ENCODE measurements at places on chromosomes 3 and 15.

- no peak for DNase-seq
- peaks cover 61% of the 10 kb centered on the region for H3K4me1 ChIP-seq
- H3K36me3 ChIP-seq, result no peaks in the 10 kb centered on the region
- H3K4me3 ChIP-seq, result no peak overlapping the region
- peak overlapping the region; percentile 96 for H3K27ac ChIP-seq
- H3K27me3 ChIP-seq, result no peaks in the 10 kb centered on the region
These were observed 133.3 kb downstream of the MYLK start for GRCh38 chr3:123750659-123751420.

DNA sequence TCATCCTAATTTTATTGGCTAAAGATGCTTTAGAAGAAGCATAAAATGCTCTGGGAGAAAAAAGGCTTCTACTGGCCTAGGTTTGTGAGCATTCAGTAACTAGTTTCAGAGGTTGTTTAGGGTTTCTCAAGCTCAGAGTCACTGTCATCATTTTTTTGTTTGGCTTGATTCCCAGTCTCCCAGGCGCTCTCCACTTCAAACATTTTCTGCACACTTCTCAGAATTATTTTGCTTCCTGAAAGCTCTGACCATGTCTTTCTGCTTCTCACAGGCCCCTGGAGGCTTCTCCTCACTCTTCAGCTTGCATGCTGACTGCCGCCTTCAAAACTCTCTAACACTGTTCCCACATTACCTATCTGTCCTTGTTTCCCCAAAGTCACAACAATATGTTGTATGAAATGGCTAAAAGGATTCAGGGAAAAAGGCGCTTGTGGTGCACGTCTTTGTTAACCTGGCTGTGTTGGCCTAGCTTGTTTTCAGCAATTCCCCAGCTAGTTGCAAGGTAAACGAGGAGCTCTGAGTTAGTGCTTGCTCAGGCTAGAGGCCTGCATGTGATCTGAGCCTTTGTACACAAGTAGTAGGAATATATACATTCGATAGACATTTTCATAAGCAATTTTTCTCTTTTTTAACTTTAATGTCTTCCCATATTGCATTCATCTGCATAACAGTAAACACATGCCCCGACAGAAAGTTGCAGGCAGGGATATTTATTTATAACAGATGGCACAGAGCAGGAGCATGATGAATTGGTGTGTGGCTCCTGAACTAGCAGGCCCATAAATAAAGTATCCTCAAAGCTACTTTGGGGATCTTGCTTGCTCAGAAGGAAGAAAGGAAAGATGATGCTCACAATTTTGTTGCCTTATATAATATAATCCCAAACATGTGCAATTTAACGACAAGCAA is 129.2 kb upstream of the DPH6 start:
- DNase-seq, result no peak
- no peak overlapping the region for H3K27ac ChIP-seq
- no peak overlapping the region for H3K4me3 ChIP-seq

- H3K27ac ChIP-seq, result no peak overlapping the region
- no peak overlapping the region for H3K4me3 ChIP-seq
- H3K27me3 ChIP-seq, result no peaks in the 10 kb centered on the region
- no peak for DNase-seq
- H3K36me3 ChIP-seq, result no peaks in the 10 kb centered on the region
- no peaks in the 10 kb centered on the region for H3K4me1 ChIP-seq
These were observed 16.5 kb downstream of the SLC12A1 start for GRCh38 chr15:48222627-48223026.

GRCh38 chr15:31293655-31294054 is 33.0 kb upstream of the KLF13 start:
- no peaks in the 10 kb centered on the region for H3K36me3 ChIP-seq
- H3K27ac ChIP-seq, result no peak overlapping the region
- H3K4me1 ChIP-seq, result peaks cover 7% of the 10 kb centered on the region
- H3K4me3 ChIP-seq, result no peak overlapping the region
- DNase-seq, result no peak
- no peaks in the 10 kb centered on the region for H3K27me3 ChIP-seq

DNA sequence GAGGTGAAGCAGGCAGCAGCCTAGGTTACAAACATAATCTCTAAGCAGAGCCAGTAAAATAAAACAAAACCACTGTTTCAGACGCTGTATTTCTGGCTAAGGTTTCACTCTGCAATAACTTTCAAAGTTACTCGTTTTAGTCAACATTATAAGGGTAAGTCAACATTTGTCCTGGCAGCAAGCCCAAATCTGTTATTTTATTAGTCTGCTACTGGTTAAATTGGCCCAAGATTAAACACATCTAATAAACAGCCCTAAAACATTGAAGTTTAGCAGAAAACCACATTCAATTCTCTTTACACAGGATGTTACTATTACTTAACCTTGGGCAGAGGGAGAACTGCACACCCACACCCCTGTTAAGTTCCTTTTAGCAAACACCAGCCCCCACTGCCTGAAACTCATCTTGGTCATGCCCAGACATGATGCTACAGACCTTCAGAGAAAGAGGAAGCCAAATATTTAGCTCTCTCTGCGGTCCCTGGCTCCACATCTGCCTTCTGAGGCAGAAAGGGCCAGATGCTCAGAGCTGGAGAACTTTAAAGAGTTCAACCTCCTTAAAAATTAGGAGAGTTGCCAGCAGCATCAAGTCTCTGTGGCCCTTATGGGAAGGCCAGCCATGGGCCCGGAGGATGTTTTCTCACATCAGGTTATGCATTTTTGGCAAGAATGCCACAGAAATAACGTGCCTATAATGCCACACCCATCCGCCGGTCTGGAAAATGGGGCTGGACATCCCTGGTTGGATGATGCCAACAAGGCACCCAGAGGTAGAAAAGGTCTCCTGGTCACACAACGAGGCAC is 17.9 kb downstream of the ARHGEF3 start:
- H3K27me3 ChIP-seq, result no peaks in the 10 kb centered on the region
- H3K36me3 ChIP-seq, result no peaks in the 10 kb centered on the region
- H3K4me1 ChIP-seq, result peaks cover 30% of the 10 kb centered on the region
- H3K27ac ChIP-seq, result peak overlapping the region; percentile 71

Data from kidney (tissue), 22 donors.